ENCODE measurements at places on chromosomes 12 and 14. TPM values are rescaled to one million over a fixed set of nuclear protein-coding genes. Genes with fewer than 3 reads are reported as not detected.

- no peak for DNase-seq
Observed at GRCh38 chr14:49636866-49637265, 1.8 kb upstream of the DNAAF2 start.

The HECTD1 gene
- total RNA-seq: 192 TPM

DNA sequence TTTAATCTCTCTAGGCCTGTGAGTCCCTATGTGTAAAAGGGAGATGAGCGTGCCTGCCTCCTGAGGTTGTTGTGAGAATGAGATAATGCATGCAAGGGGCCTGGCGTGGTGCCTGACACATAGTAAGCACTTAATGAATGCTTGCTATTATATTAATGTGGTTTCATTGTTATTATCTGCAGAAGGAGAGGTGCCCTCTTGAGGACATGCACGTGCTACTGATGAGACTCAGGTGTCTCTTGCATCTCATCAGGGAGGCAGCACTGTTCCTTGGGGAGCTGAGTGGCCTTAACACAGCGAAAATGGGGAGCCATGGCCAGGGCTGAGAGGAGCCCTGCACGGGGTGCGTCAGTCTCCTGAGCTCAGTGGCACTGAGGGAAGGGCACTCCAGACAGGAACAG lies 29.9 kb upstream of the BCDIN3D start:
- no peak for DNase-seq

GRCh38 chr14:45057881-45058364 lies 26.0 kb upstream of the PRPF39 start:
- no peak for DNase-seq

The KRT8 gene
- total RNA-seq: 2.1 TPM

- DNase-seq: no peak
Observed at GRCh38 chr14:25658988-25659387, 609.0 kb upstream of the STXBP6 start.

- no peak for DNase-seq
Observed at GRCh38 chr14:92655419-92656201, 92.8 kb downstream of the LGMN start.

- no peak for DNase-seq
Observed at GRCh38 chr12:126419131-126419530, 1353.9 kb downstream of the AACS start.

All from tibial nerve (tissue), 4 donors.